ENCODE measurements at places on chromosomes 5 and 9.

GRCh38 chr9:106560540-106560939 is 302.4 kb upstream of the ZNF462 start:
- H3K36me3 ChIP-seq = no peaks in the 10 kb centered on the region
- H3K27me3 ChIP-seq = no peaks in the 10 kb centered on the region
- H3K4me3 ChIP-seq = no peak overlapping the region
- H3K4me1 ChIP-seq = no peaks in the 10 kb centered on the region

- no peak within 1 kb of the TSS for H3K27ac ChIP-seq
- DNase-seq = peak; percentile 98
- H3K27me3 ChIP-seq = peaks cover 21% of the 10 kb centered on the region
These were observed at the start of gene ANKRD18A for GRCh38 chr9:38620483-38621433. TSS of gene ANKRD18A (minus strand) at chr9:38620596. CDS start at chr9:38620285, 311 bp downstream.

GRCh38 chr9:94630833-94631232 is 8.5 kb downstream of the FBP1 start:
- DNase-seq = no peak
- peaks cover 13% of the 10 kb centered on the region for H3K27me3 ChIP-seq
- H3K4me1 ChIP-seq = no peaks in the 10 kb centered on the region
- H3K36me3 ChIP-seq = no peaks in the 10 kb centered on the region
- no peak overlapping the region for H3K27ac ChIP-seq
- H3K4me3 ChIP-seq = no peak overlapping the region

- H3K27ac ChIP-seq = no peak overlapping the region
- no peak overlapping the region for H3K4me3 ChIP-seq
- no peak for DNase-seq
- no peaks in the 10 kb centered on the region for H3K36me3 ChIP-seq
- no peaks in the 10 kb centered on the region for H3K27me3 ChIP-seq
These were observed 57.5 kb downstream of the ADAMTS12 start for GRCh38 chr5:33834334-33834733.

DNA sequence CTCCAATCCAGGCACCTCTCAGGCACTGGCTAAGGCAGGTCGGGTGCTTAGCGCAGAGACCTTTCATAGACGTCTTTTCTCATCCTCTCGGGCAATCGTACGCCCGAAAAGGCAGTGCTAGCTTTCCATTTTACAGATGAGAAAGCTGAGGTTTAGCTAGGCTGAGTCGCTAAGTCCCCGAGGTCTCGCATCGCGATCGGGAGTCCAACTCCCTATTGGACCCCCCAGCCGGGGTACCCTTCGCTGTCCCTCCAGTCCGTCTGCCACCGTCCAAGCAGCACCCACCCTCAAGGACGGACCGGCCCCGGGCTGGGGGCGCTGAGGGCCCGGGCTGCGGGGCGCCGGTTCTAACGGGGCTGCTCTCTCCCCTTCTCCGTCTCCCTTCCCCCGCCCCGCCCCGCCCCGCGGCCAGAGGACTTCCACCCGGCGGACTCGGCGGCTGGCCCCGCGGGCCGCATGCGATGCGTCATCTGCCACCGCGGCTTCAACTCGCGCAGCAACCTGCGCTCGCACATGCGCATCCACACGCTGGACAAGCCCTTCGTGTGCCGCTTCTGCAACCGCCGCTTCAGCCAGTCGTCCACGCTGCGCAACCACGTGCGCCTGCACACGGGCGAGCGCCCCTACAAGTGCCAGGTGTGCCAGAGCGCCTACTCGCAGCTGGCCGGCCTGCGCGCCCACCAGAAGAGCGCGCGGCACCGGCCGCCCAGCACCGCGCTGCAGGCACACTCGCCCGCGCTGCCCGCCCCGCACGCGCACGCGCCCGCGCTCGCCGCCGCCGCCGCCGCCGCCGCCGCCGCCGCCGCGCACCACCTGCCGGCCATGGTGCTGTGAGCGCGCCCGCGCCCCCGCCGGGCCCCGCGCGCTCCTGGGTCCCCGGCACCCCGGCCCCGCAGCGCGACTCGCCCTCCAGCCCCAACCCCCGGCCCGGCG is 12.5 kb upstream of the EXOSC2 start:
- H3K27me3 ChIP-seq = peaks cover 55% of the 10 kb centered on the region
- H3K36me3 ChIP-seq = no peaks in the 10 kb centered on the region
- H3K27ac ChIP-seq = no peak overlapping the region
- peak overlapping the region; percentile 68 for H3K4me3 ChIP-seq
- H3K4me1 ChIP-seq = no peaks in the 10 kb centered on the region
- DNase-seq = peak; percentile 90

- no peak overlapping the region for H3K4me3 ChIP-seq
- H3K27ac ChIP-seq = no peak overlapping the region
- H3K36me3 ChIP-seq = no peaks in the 10 kb centered on the region
- no peak for DNase-seq
These were observed 2.7 kb downstream of the LCN9 start for GRCh38 chr9:135665795-135666189.

GRCh38 chr9:109707355-109707754 is 72.6 kb upstream of the PALM2AKAP2 start:
- no peak overlapping the region for H3K4me3 ChIP-seq
- no peak for DNase-seq
- H3K36me3 ChIP-seq = no peaks in the 10 kb centered on the region
- no peak overlapping the region for H3K27ac ChIP-seq

DNA sequence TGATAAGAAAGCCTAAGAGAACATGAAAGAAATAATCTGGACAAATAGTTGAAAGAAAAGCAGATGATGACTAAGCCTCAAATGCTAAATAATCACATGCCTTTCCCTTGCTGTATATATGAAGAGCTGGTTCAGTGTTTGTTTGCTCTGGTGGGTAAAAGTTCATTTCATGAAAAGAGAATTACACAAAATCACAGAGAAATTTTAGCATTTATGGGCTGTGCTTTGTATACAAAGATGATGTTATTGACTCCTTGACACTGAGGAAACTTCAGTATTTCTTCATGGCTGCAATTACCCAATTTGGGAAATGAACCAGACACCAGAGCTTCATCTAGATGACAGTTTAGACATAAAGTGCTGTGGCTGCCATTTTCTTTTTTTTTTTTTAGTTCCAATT is 527.2 kb downstream of the NR2F1-AS1 start:
- H3K27me3 ChIP-seq = no peaks in the 10 kb centered on the region
- H3K27ac ChIP-seq = no peak overlapping the region
- H3K4me3 ChIP-seq = no peak overlapping the region
- no peak for DNase-seq

DNA sequence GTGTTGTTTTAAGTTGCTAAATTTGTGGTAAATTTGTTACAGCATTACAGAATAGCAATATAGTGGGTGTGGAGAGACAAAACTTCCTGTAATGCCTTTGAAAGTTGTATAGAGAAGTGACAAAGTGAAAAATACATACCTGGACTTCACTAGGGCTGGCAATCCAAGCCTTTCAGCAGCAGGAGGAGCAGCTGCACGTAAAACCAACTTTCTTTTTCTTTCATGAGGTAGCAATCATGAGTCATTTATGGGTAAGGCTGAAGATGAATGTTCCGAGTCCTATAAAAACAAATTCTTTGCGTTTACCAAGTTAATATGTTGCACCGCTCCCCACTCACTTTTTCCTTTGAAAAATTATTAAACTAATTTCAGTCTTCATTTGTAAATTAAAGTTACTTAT is 1138.2 kb downstream of the TAF11L14 start:
- DNase-seq = peak; percentile 60
- no peaks in the 10 kb centered on the region for H3K36me3 ChIP-seq
- H3K4me3 ChIP-seq = no peak overlapping the region
- no peaks in the 10 kb centered on the region for H3K4me1 ChIP-seq

DNA sequence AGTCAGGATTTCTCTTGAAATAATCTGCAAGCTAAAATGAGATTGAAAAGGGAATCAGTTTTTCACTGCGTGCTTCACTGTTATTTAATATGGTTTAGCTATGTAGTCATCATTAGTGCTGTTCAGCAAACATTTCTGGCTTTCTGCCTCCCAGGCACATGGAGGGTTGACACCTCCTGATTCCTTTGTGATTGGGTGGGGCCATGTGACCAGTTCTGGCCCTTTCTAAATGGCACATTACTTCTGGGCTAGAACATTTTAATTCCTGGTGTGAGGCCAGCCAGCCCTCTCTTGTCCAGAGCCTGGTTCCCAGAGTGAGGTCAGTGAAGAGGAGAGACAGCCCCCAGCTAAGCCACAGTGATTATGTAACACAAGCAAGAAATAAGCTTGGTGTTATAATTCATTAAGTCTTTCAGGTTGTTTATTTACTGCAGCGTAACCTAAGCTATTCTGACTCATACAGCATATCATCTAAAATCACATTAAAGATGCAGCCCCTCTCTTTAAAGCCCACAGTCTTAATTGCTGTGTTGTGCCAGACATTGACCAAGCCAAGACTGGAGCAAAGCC is 17.4 kb upstream of the ARSI start:
- H3K4me3 ChIP-seq = no peak overlapping the region
- DNase-seq = no peak
- H3K36me3 ChIP-seq = no peaks in the 10 kb centered on the region
- H3K27me3 ChIP-seq = no peaks in the 10 kb centered on the region
- no peak overlapping the region for H3K27ac ChIP-seq

- H3K4me3 ChIP-seq = no peak overlapping the region
- H3K4me1 ChIP-seq = no peaks in the 10 kb centered on the region
- H3K36me3 ChIP-seq = no peaks in the 10 kb centered on the region
- no peak for DNase-seq
- H3K27ac ChIP-seq = no peak overlapping the region
- H3K27me3 ChIP-seq = no peaks in the 10 kb centered on the region
These were observed 340.0 kb upstream of the EDIL3 start for GRCh38 chr5:84724683-84725082.

- H3K36me3 ChIP-seq = no peaks in the 10 kb centered on the region
- H3K4me3 ChIP-seq = no peak overlapping the region
- DNase-seq = peak; percentile 36
- peaks cover 35% of the 10 kb centered on the region for H3K27me3 ChIP-seq
- no peaks in the 10 kb centered on the region for H3K4me1 ChIP-seq
- H3K27ac ChIP-seq = no peak overlapping the region
These were observed 55.9 kb downstream of the AHRR start for GRCh38 chr5:377326-377981.

DNA sequence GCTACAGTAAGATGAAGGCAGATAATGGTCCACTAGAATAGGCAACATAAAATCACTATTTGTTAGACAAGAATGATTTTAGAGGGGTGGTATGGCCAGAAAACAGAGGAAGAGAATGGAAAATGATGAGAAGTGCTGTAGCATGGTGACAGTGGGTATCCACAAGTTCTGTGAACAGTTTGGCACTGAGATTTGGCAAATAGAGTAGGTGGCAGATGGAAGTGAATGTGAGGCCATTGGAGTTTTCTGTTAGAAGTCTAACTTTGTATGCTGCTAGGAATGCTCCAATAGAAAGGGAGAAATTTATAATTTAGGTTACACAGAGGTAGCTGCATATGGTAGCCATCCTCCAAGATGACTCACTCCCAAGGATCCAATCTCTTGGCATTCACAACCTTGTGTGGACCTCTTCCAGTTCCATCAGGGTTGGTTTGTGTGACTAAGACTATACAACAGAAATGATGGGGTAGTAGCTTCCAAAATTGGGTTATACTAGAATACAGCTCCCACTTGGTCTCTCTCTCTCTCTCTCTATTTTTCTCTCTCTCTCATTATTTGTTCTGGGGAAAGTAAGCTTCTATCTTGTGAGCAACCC is 646.9 kb upstream of the ZNF608 start:
- DNase-seq = no peak
- H3K27me3 ChIP-seq = no peaks in the 10 kb centered on the region
- no peaks in the 10 kb centered on the region for H3K4me1 ChIP-seq
- H3K36me3 ChIP-seq = no peaks in the 10 kb centered on the region

DNA sequence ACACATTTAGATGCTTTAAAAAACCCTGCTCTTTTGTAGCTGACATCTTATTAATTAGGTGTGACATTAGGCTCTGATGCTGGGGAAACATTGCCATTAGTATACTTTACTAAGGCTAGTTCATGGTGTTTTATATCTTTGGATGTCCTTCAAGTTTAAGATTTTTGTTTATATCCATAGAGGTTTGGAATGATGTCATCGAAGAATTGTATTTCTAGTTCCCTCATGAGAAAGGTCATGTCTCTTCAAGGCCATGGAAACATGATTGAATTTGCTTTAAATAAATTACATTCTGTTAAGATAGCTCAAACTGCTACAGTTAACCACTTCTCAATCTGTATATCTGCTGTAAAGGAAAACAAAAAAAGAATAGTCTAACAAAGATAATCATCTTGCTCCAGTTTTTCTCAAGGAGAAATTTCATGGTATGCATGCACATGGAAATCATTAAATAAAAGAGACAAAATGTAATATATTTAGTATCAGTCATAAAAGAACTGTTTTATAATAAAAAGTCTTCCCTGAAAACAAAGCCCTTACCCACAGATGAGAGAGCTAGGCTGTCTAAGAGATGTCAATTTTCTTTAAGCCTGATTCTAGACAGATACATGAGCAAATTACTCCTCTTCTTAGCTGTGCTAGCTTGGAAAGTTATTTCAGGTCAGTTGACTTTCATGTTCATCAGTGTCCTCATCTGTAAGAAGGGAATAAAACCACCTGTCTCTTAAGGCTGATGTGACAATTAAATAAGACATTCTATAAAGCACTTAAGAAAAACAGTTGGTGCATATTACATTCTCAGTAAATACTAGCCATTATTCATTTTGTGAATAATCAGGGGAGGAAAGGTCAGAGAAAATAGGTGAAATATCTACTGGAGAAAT is 25.0 kb upstream of the STARD4 start:
- H3K27ac ChIP-seq = no peak overlapping the region
- no peak for DNase-seq
- no peak overlapping the region for H3K4me3 ChIP-seq
- H3K27me3 ChIP-seq = no peaks in the 10 kb centered on the region
- no peaks in the 10 kb centered on the region for H3K36me3 ChIP-seq
- H3K4me1 ChIP-seq = no peaks in the 10 kb centered on the region

GRCh38 chr5:160071516-160071915 is 47.7 kb downstream of the PWWP2A start:
- H3K27ac ChIP-seq = no peak overlapping the region
- no peak overlapping the region for H3K4me3 ChIP-seq
- peaks cover 18% of the 10 kb centered on the region for H3K36me3 ChIP-seq

DNA sequence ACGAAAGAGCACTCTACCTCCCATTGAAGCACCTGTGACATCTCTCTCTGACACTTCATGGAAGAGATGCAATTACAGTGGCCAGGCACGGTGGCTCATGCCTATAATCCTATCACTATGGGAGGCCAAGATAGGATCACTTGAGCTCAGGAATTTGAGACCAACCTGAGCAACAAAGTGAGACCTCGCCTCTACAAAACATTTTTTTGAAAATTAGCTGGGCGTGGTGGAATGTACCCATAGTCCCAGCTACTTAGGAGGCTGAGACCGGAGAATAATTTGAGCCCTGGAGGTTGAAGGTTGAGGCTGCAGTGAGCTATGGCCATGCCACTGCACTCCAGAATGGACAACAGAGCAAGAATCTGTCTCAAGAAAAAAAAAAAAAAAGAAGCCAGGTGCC is 45.5 kb downstream of the GLDC start:
- no peaks in the 10 kb centered on the region for H3K36me3 ChIP-seq
- no peaks in the 10 kb centered on the region for H3K4me1 ChIP-seq
- no peak for DNase-seq
- H3K27me3 ChIP-seq = no peaks in the 10 kb centered on the region
- no peak overlapping the region for H3K27ac ChIP-seq

- H3K36me3 ChIP-seq = no peaks in the 10 kb centered on the region
- H3K4me3 ChIP-seq = no peak overlapping the region
- DNase-seq = no peak
- H3K4me1 ChIP-seq = no peaks in the 10 kb centered on the region
- no peak overlapping the region for H3K27ac ChIP-seq
These were observed 16.2 kb upstream of the FAT2 start for GRCh38 chr5:151607304-151607703.

Data from endodermal cell (in vitro differentiated cells).